ENCODE measurements at places on chromosomes 12 and 14.

DNA sequence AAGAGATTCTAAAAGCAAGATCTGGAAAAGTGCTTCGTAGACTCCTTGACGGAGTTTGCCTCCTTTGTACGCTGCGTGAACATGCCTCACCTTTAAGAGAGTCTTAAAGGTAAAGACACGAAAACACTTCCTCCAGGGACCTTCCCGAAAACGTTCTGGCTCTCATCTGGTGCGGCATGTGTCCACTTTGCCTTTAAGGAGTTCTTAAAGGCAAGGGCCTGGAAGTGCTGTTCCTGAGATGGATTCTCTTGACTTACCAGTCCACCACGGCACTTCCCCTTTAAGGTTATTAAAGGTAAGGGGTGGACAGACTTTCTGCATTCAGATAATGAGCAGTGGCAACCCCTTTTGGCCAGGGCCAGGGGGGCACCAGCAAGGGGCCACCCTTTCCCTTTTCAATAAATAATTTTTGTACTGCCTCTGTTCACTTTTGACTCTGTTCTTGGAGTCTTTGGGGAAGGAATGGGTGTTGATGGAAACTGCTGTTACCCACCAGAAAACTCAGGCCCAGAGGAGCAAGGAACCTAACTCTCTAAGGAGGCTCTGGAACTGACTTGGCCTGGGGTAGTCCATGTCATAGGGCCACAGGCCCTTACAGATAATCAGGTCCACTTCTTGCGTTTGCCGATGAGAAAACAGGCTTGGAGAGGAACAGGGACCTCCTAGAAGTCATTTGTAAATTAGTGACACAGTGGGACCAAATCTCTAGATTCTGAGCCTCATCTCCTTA is 4.4 kb downstream of the REM2 start:
- no peak for DNase-seq

DNA sequence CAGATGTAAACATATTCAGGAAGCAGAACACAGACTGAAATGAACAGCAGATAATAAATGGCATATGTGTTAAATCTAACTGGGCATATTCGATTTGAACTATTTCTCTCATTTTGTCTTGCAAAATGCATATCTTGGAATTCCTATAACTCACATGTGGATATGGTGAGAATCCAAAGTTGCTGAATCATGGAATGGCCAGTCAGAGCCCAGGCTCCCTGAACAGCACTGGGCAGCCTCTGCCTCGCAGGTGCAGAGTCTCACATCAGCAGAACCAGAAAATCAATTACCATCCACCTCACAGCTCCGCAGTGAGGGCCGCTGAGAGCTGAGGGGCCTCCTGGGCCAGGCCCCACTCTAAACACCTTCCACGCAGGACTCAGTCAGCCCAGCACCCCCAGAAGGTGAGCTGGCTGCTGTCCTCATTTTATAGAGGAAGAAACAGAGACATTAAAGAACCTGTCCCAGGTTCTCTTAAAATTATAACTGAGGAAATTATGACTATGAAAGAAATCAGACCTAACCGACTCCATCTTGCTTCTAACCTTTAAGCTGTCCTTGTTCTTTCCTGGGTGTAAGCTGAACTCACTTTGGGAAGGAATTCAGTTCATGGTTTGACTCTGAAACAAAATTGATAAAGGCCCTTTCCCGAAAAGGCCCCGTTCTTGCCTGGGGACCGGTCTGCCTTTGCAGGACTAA is 269.1 kb upstream of the SFSWAP start:
- no peak for DNase-seq

- DNase-seq = no peak
Measured at GRCh38 chr12:111368291-111368787, 556 bp downstream of the PHETA1 start.

GRCh38 chr14:58639198-58639565 is 1.4 kb downstream of the DACT1 start:
- no peak for DNase-seq

DNA sequence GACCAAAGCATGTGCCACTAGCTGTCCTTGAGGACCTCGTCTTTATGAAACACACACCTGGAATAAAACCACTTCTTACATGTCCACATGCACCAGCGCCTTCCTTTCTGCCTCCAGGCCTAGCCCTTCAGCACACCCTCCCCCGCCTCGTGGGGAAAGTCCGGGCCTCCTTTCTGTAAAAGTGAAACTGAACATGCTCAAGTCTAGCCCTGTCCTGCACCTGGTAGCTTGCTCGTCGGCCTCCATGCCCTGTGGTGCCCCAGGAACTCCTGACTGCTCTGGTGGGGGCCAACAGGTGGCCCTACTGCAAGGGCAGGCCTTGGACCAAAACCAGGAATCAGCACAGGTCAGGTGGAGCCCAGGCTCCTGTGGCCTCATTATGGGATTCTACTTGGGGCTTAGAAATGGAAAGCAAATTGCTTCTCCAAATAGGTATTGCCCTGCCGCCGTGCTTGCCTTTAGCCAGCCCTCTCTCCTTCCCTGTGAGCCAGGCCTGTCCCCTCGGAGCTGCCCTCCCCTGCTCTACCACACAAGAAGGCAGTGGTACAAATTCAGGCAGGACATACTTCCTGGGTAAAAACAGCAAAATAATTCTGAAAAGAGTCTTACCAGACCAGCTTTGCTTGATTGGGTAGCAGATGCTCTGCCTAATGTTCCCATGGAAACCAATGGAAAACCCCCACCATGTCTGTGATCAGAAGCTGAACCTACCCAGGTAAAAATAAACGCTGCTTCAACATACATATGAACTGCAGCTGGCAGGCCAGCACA is 43.5 kb downstream of the ERH start:
- DNase-seq = no peak

DNA sequence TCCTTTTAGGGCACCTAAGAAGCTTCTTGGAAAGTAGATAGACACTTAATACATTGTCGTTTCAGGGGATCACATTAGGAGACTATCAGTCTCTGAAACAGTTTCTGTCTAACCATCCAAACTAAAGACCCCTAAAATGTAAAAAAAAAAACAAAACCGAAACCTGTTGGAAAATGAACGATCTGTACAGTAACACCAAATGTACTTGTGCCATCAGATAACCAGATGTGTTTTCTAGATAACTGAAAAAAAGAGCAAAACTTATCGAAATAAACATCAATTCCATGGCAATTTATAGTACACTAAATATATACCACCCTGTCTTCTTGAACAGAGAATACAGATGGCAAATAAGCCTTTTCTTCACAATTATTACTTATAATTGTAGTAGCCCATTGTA is 2.1 kb downstream of the LDHB start:
- no peak for DNase-seq

DNA sequence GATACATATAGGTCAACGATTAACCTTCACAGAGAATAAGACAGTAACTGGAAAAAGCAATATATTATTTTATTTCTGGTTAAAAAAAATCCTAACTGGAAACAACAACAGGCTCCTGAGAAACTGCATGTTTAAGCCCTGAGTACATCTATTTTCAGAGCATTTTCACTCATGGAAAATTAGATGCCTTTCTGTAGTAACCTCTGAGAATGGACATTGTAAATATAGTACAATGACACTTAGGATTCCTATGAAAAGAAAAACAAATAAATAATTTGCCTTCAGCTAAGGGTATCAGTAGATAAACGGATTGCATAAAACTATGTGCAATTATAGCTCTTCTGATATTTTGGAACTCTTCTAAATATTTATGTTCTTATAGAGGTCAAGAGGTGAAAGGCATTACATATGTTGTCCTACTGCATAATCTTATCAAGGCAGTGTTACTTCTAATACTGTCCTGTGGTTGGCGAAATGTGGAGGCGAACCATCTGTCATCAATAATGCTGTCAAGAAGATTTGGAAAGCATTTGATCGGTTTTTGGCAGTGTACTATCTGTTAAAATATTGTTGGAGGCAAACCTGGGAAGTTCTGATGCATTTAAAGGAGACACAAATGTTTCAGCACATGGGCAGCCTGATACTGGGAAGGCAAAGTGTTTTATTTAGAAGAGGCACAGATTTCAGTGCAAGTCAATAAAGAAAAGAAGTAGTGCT is 381.8 kb downstream of the BTG1 start:
- no peak for DNase-seq

DNA sequence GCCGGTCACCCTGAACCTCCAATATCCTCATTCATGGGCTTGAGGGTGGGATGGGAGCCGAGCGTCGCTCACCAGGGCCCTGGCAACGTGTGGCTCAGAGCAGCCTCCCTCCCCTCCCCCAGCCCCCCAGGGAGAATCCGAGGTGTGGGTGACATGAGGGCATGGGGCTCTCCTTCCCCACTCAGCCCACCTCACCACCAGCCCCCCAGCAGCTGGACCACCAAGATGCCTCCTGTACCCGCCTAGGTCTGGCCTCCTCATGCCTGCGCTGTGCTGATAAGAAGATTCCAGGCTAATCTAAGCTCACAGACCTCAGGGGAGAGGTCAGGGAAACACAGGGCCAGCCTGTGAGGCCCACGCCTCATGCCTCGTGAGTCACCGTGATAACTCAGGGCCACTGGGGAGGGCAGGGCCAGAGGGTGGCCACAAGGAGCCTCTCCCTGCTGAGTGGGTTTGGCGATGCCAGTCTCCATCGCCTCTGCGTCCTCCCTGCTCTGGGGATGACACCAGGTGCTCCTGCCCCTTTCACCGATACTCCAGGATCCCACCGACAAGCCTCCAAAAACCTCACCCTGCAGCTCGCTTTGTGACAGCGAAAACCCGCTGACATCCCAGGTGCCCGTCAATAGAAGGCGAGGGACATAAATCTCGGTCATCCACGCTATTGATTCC is 56.9 kb downstream of the TESC start:
- no peak for DNase-seq

GRCh38 chr12:10965476-10965875 is 21.2 kb downstream of the TAS2R50 start:
- DNase-seq = no peak

GRCh38 chr14:25086821-25087396 is 37.0 kb upstream of the STXBP6 start:
- DNase-seq = no peak

DNA sequence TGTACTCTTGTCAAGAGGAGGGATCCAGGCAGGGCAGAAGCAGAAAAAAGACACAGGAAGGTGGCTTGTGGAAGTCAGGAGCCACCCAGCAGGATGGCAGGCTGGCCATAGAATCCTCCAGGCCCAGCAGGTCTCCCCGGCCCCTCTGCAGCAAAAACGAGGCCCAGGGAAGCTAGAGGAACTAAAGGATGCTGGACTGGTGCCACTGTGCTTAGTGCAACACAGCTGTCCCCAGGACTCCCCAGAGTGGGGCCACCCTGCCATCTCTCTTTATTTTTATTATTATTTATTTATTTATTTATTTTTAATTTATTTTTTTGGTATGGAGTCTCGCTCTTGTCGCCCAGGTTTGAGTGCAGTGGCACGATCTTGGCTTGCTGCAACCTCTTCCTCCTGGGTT is 54.1 kb downstream of the PITPNM2 start:
- no peak for DNase-seq

GRCh38 chr14:24056800-24057184 is 5.0 kb downstream of the CARMIL3 start:
- DNase-seq = no peak

GRCh38 chr14:42719391-42719790 is 1112.7 kb downstream of the LRFN5 start:
- DNase-seq = no peak

DNA sequence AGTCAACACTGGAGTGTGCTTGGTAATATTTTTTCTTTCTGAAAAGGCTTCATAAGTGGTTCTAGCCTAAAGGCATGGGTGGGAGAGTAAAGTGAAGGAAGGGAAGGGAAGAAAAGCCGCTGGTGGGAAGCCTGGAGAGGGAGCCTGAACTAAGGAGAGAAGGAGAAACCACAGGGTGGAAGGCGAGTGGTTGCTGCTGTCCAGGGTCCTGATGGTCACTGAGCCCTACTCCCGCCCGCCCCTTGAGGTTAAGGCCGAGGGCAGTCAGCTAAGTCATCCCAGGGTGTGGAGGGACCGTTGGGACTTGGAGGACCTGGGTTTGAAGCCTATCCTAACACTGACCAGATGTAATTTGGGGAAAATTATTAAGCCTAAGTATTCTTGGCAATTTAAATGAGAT is 189.1 kb downstream of the PIWIL1 start:
- no peak for DNase-seq

GRCh38 chr14:65062096-65063075 is 39.9 kb downstream of the MAX start:
- DNase-seq = no peak

GRCh38 chr12:125455556-125455955 is 390.3 kb downstream of the AACS start:
- no peak for DNase-seq

GRCh38 chr12:6548556-6548955 is 7.3 kb downstream of the IFFO1 start:
- DNase-seq = no peak

DNA sequence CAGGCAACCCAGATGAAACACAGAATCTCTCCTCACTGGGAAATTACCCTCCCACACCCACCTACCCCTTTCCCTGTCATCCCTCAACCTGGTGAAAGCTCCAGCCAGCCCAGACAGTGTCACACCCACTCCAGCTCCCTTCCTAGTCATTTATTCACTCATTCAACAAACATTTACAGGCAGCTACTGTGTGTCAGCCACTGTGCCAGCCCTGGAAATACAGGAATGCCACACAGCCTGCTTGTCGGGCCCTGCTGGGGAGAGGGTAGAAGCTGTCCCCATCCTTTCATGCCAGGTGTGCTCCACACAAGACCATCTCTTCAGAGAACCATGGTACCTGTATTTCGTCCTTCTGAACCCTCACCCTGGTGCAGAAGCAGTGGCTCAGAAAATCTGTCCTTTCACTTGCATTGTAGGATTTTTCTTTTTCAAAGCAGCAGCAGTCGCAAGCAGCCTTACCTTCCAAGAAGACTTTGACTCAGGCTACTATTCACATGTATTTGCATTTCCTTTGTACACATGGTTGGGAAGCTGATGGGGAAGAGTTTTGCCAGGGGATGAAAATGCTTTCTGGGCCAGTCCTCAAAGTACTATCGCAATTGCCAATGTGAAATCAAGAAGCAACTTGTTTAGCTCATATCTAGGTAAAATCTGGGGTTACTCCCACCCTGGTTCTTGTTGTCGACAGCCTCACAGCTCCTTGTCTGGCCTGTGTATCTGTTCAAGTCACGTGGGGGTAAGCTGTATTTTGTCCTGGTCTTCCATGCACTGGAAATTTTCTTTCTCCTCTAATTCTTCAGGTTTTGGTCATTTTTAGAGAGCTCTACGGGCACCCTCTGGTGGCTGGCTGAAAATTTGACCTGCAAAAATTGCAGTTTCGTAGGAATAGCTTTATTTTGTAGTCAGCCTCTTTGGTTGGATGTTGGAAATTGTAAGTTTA is 147.4 kb upstream of the EGLN3 start:
- peak; percentile 7 for DNase-seq

GRCh38 chr12:49784756-49785409 is 43.3 kb downstream of the NCKAP5L start:
- no peak for DNase-seq

DNA sequence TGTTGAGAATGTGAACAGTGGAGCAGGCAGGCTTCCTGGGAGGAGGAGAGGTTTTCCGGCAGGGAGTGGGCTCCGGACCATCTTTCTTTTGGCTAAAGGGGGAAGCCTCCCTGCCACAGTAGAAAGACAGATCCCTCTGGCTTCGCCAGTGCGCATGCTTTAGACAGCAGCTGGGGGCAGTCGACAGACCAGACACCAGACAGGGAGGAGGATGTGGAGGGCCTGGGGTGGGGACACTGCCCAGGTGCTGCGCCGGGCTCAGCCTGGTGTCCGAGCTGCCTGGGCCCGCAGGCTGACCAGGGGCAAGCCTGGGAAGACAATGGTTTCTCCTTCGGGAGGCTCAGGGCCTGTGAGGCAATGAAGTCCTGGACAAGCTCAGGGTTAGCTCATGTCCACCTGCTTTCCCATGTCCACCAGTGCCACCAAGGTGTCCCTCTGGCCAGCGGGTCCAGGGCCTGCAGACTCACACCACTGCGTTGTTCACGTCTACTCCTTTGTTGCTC is 67.3 kb downstream of the PRIMA1 start:
- DNase-seq = no peak
